Stimulated activated CD4-positive, alpha-beta T cell treated with anti-CD3 and anti-CD28 coated beads, Interleukin-12 subunit alpha, Interleukin-12 subunit beta, amount 100 ng/mL, for 4 hours (primary cell): ENCODE measurements at places on chromosomes 12 and 14.

DNA sequence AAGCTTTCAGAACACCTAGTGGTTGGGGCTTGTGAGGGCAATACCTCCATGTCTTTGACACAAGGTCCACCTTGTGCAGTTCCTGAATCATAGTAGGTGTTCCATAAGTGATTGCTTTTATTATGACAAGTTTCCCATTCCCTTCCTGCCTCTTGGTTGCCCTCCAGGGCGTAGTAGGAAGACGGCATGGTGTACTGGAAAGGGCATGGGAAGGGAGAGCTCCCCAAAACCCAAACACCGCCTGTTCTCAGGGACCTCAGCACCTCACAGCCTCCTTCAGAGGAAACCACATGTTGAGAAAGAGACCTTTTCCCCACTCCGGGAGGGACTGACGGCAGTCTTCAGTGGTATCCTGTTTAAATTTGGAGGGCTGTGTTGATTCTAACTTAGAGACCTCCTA is 21.1 kb downstream of the EVL start:
- DNase-seq: no peak

DNA sequence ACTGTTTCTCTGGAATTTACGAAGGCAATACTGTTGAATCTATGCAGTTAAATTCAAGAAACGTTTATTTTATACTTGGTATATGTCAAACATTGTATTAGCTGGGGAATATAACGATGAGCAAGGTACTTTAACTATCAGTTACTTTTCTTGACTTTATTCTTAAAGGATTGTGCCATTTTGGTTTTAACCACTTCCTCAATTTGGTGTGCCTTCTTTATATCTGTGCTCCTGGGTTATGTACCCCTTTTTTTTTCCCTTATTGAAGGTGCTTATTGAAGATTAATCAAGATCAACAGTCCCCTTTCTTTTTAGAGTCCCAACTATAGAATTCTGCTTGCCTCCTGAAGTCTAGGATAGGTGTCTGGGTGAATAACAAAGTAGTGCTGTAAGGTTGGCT is 5.8 kb downstream of the RAB21 start:
- no peak for DNase-seq

DNA sequence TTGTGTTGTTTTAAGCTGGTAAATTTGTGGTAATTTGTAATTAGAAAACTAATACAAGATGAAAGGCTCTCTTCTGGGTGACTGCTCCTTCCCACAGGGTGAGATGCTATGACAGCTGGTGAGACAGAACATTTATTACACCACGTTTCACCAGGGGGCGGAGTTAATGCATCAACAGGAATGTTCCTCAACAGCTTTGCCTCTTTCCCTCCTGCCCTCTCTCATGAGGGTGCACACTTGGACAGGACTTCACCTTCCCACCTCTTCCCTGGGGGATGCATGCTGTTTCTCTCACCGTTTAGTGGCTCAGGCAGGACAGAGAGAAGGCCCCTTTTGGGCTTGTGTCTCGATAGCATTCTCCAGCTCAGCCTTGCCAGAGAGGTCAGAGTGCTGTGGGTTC is 13.4 kb upstream of the PPP1R1A start:
- no peak for DNase-seq

- no peak for DNase-seq
Observed at GRCh38 chr14:67131691-67132090, 57.5 kb upstream of the GARIN2 start.

GRCh38 chr12:27133022-27133590 is 50.7 kb upstream of the C12orf71 start:
- DNase-seq: no peak

DNA sequence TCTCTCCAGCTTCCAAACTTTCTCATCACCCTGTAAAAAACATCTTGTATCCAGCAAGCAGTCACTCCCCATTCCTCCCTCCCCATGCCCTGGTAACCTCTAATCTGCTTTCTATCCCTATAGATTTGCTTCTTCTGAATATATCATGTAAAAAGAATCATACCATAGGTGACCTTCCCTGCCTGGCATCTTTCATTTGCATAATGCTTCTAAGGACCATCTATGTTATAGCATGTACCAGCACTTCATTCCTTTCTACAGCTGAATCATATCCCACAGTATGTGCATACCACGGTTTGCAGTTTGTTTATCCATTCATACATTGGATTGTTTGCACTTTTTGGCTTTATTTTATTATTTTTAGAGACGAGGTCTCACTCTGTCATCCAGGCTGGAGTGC is 22.9 kb upstream of the VPS37B start:
- no peak for DNase-seq

DNA sequence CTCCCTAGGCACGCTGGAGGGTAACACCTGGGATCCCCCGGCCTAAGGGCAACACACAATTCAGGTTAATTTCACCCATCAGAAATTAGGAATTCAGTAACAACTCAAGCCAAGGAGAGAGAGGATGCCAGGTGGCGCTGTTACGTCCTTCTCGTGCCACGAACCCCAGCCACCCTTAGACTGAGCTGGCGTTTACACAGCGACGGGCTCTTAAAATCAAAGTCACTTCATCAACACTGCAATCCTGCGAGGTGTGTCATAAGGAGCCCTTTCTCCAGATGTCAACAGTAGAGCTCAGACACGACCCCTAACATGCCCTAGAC is 110.6 kb upstream of the TMEM132D start:
- no peak for DNase-seq

DNA sequence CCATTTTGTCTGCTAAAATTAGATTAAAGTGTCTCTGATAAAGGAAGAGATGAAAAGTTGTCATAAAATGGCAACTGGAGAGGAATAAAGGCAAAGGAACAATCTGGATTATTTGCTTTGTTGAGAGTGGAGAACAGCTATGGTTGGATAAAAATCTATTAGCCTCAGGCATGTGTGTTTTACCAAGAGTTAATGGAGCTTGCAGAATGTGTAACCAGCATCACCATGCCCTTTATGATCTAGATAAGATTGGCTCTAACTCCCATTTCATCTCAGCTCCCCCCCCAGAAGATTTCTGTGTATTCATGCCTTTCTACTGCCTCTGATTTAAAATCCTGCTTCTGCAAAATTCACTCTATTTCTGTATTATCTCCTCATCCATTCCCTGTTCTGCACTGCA is 93.8 kb downstream of the GALC start:
- no peak for DNase-seq

DNA sequence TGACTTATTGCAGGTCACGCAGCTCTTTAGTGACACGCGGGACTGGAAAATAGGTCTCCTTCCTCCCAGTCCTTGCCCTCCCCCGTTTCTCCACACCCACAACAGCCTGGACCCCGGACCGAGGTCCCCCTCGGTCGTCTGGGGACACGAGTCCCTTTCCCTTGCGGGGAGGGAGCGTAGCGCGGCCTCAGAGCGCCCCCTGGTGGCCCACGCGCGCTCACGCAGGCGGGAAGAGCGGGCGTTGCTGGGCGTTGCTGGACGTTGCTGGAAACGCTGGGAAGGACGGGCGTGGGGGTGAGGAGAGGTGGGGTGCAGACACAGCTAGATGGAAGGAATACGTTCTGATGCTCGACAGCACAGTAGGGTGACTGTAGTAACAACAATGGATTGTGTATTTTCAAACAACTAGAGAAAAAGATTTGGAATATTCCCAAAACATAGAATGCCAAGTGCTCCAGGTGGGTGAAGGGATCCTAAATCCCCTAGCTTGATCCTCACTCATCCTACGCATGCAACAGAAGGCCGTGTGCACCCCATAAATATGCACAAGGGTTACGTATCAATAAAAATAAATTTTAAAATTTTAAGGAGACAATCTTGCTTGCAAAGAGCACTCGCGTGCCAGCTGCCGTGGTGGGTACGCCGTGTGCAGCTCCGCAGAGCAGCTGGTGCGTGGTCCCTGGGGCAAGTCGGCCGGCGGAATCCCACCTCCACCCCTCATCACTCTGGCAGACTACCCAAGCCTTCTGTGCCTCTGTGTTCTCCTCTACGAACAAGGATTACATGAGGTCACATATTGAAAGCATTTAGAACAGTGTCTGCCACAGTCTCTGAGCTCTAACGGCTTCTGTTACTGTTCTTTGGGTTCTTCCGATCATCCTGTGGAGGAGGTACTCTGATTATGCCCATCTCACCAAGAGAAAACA is 87.4 kb downstream of the B4GALNT3 start:
- DNase-seq: peak; percentile 73

GRCh38 chr12:20508962-20509361 is 140.6 kb downstream of the PDE3A start:
- DNase-seq: no peak

DNA sequence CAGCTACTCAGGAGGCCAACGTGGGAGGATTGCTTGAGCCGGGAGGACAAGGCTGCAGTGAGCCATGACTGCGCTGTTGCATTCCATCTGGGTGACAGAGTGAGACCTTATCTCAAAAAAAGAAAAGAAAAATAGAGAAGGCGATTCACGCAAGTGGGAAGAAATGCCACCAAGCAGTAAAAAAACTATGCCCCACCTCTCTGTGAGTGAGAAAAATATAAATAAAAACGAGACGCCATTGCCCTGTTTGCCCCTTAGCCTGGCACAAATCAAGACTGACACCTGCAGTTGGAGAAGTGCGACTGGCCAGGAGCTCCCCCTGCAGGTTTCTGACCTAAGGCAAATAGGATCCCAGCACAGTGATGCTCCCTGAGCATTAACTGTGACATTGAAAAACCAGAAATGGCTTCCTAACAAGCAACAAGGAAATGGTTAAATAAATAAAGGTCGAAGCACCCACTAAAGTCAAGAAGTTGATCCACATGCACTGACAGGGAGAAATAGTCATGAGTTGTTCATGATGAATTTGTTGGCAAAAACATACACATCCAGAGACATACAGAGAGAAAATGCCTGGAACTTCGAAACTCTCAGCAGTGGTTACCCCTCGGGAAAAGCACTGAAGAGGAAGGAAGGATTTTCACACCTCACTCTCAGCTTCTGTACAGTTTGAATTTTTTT is 21.1 kb downstream of the GSC start:
- no peak for DNase-seq

DNA sequence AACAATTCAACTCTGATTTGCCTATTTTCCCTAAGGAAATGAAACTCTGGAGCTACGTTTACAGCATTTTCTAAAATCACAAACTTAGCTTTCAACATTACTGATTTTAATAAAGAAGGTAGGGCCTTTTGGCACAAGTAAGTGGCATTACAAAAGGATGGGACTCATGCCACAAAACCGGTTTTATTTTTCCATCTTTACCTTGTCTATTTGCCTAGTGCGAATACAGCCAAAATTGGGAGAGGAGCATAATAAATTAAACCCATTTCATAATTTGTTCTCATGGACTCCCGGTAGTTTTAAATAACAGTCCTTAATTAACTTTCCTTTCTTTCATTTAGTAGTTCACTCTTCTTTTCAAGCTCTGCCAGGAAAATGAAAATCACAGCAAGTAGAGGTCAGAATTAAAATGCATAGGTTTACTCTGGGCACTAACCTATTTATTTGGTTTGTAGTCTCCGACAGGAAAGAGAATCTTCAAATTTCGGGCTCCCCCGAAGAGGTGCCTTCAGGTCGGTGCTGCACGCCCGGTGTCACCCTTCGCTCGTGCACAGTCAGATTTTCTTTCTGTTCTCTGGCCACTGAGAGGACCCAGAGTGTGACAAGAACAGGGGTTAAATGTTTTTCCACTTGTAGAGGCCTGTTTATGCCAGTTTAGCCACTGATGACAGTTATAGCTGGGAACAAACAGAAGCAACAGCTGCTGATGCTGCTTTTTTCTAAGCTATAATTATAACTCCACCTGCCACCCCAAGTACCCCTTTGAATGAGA is at the start of gene BEST3:
Gene BEST3, minus strand, starts transcription at position 535 of the 772 bp plus-strand sequence. CDS start 1,505 bp downstream, outside the sequence.
- no peak for DNase-seq

DNA sequence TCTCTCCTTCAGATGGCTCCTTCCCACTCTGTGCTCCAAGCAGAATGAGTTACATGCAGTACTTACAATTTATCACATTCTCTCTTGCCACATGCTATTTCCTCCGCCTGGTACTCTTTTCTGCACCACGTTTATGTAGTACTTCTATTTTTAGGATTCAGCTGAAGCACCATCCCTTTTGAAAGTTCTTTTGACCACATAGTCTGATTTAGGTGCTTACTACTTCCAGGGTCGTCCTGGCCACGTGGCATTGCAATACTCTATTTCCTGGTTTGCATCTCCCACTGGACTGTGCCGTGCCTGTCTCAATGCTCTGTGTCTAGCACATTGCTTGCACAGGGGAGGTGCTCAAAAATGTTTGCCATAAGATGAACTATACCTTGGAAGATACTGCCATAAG is 16.3 kb upstream of the TBC1D30 start:
- no peak for DNase-seq

- no peak for DNase-seq
Observed at GRCh38 chr12:132255642-132256041, 73.7 kb downstream of the GALNT9 start.

DNA sequence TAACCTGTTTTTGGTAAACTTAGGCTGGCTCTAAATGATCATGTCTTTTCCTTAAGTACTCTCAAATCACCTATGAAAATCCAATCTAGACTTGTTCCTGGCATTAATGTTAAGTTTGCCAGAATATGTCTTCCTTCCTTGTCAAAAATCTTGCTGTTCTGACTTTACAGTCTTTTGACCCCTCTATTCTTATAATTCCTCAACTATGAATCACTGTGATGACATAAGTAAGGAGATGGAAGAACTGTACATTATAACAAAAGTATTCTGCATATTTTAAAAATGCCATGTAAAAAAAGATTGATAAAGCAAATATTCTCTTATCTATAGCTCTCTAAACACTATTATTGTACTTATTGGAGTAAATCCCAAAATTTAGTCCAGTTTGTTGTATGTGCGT is 51.4 kb upstream of the BAZ1A start:
- DNase-seq: no peak

DNA sequence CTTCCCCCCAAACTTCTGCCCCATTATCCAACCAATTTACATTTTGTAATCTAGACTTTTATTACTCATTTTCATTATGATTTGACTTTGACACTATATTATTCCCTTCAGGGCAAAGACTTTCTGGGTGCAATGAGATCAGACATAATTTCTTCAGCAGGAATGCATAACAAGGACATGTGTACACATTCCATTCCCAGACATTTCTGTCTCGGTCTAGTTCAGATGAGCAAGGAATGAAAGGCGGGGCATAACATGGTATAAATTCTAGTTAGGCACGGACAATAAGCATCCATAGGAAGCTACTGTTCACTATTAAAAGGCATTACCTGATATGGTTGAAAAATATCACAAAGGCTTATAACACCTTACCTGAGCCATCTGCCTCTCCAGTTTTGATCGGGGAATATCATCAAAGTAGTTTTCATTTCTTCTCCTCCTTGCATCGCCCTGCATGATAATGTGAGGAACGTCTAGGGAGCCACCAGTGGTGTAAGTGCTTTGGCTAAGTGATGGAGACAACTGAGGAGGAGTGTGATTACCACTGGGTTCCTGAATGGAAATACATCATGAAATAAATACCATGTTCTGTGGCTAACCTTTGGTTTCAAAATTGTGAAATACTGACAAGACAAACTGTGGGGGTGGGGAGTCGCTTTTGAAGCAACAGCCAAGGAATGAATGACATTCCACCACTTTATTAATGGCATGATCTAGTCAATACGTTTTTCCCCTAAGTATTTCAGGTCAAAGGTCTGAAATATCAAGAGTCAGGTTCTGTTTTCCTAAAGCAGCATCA is 183.9 kb downstream of the APAF1 start:
- DNase-seq: no peak

GRCh38 chr14:77222546-77223225 is 41.1 kb downstream of the TMEM63C start:
- DNase-seq: no peak
